SHP77 treated with DMSO at 0.1 percent for 48 hours (cell line): ENCODE measurements at places on chromosomes 5 and 9.
A peak's percentile ranks its signal among the peaks of the same experiment; 100 is the strongest.

- no peak for DNase-seq
These were observed 246.7 kb upstream of the TRPM3 start for GRCh38 chr9:71368157-71368556.

DNA sequence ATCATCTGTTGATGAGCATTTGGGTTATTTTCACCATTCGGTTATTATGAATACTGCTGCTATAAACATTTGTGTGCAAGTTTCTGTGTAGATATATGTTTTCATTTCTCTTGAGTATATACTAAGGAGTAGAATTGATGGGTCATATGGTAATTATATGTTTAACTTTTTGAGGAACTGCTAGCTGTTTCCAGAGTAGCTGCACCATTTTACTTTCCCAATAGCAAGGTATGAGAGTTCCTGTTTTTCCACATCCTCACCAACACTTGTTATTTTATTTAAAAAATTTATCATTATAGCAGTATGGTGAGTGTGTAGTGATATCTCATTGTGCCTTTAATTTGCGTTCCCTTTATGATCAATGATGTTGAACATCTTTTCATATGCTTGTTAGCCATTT, 29.2 kb downstream of the CD14 start:
- DNase-seq: no peak

GRCh38 chr5:164373876-164374275, 868.5 kb downstream of the MAT2B start:
- no peak for DNase-seq

GRCh38 chr5:67495072-67495471, 298.5 kb upstream of the CD180 start:
- no peak for DNase-seq

DNA sequence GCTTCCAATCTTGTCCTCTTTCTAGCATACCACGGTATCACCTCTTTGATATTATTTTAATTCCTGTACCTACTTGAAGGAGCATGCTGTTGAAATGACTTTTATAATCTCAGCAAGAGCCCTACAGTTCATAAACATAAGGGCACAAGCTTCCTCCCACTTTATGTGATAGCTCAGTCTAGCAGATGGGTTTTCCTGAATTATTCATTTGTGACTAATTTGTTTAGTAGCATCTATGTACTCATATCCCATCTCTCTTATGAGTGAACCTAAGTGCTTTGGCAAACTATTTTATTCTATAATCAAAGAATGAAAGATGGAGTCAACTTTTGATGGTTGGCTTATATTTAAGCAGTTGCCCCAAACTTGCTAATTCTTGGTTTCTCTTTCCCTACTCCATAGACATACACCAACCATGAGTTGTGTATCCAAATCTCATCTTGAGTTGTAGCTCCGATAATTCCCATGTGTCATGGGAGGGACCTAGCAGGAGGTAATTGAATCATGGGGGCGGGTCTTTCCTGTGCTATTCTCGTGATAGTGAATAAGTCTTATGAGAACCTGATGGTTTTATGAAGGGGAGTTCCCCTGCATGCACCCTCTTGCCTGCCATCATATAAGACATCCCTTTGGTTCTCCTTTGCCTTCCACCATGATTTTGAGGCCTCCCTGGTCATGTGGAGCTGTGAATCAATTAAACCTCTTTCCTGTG, 17.7 kb downstream of the TXNDC8 start:
- DNase-seq: no peak

DNA sequence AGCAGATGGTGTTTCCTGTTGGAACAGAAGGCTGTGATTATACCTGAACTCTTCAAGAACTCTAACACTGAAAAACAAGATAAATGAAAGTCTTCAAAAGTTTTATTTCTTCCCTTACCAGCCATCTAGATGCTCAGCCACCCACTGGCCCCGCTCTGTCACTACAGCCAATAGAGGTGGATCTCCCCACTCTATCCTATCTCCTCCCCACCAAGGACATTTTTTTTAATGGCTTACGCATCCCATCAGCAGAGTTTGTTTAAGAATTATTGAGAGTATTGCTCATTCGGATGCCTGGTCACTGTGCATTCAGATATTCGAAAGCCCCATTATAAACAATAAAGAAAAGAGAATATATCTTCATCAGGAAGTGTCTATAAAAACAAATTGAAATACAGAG, 159.4 kb downstream of the RASEF start:
- DNase-seq: no peak

DNA sequence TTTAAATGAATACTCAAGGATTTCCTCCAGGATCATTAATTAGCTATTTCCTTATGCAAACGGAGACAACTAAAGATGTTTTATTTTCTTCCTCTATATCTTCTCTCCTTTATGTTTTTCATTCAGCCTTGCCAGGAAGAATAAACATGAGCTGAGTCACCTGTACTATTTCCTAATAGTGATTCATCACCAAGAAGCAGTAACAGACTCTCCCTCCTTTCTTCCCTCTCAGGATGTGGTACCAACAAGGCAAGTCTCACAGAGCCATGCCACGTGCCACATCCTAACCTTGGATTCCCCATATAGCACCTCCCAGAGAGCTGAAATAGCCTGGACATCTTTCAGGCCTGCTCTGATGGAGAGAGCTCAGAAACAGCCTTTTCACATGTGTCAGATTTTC, 758.6 kb upstream of the DMAC1 start:
- DNase-seq: no peak

DNA sequence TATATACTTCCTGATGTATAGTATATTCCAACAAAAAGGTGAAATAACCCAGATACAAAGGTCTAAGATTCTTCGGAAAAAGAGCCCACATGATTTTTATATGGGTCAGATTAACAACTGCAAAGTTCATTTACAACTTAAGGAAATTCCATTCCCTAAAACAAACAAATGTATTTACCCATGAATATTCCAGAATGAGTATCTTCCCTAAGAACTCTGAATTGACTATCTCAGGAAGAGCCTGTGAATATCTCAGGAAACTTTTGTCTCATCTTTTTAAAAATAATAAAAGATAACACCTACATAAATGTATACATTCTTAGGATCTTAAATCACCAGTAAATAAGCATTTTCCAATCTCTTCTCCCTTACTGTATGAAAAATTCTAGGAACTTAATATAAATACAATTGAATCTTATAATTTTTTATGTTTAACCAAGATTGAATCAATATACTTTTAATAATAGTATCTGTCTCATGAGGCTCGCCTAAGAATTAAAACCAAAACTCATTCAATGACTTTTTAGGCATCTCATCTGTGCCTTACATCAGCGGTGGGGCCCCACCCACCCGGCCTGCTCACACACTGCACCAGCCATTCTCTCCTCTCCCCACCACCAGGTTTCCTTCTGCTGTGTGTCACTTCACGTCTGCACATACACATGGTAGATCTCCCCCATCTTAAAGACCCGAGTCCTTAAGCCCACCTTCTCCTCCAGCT, 78.1 kb downstream of the RAPGEF1 start:
- no peak for DNase-seq

DNA sequence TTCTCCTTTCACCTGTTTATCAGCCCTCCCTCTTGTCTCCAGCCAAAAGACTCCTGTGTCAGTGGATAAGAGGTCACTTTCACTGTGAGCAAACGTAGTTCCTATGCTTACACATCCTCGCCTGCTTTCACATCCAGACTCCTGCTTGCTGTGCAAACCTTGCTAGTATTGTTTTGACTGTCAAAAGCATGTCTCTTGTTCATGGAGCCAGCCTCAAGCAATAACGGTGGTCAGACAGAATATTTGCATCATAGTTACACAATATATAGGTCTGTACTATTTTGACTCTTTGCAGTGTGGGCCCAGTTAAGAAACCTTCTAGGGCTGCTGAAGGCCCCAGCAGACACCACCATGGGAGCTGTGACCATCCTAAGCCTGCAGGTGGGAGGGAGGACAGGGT, 420.0 kb downstream of the SEMA5A start:
- DNase-seq: no peak

GRCh38 chr9:129989740-129990139, 53.2 kb downstream of the FNBP1 start:
- no peak for DNase-seq

- peak; percentile 73 for DNase-seq
These were observed 172.1 kb downstream of the GABBR2 start for GRCh38 chr9:98536542-98537173.

GRCh38 chr5:60586307-60586901, 113.6 kb downstream of the DEPDC1B start:
- DNase-seq: no peak

GRCh38 chr9:18245911-18246310, 228.0 kb upstream of the ADAMTSL1 start:
- DNase-seq: no peak

- DNase-seq: no peak
These were observed 59.3 kb downstream of the COMMD10 start for GRCh38 chr5:116144103-116144502.

DNA sequence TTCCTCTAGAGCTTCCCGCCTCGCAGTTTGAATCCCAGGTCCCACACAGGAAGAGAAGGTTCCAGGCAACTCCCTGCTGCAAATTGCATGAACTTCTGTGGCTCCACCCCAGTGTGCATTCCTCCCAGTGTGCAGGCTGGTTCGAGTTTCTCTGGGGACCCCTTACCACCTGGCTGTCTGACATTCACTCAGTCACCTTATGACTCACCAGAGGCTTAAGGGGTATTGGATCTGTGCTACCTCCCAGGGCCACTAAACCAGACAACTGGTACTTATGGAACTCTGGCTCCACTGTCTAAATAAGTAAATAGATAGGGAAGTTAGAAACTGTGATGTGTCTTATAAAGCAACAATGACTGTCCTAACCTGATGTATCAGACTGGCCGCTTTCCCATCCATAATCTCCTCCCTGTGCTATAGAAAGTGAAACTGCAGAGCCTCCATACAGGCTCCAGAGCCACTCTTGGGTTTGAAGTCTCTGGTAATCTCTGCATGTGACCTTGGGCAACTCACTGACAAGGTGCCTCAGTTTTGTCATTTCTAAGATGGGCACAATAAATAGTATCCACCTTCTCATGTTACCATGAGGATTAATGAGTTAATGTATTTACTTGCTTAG, 720.6 kb downstream of the SEMA5A start:
- no peak for DNase-seq

DNA sequence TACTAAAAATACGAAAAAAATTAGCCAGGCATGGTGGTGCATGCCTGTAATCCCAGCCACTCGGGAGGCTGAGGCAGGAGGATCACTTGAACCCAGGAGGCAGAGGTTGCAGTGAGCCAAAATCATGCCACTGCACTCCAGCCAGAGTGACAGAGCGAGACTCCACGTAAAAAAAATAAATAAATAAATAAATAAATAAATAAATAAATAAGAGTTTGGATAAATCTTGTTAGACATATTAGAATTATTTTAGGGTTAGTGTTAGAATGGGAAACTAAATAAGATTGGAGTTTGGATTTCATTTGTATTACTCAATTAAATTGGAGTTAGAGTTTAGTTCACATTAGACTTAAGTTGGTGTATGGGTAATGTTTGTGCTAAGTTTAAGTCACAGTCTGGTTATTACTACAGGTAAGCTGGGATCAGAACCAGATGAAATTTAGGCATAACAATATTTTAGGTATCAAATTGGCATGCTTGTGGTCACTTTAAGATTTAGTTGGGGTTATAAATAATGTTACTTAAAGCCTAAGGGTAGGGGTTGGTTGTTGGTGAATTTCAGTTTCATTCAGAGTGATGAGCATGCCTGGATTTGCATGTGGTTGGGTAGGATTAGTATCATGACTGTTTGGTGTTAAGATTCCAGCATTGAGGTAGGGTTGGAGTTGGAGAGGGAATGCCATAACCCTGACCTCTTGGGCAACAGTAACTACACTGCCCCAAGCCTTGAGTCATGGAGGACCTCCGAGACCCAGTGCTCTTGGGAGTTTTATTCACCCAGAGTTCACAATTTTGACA, 3.3 kb downstream of the OR5C1 start:
- DNase-seq: no peak

- no peak for DNase-seq
These were observed 52.4 kb upstream of the LIFR start for GRCh38 chr5:38608874-38609273.

DNA sequence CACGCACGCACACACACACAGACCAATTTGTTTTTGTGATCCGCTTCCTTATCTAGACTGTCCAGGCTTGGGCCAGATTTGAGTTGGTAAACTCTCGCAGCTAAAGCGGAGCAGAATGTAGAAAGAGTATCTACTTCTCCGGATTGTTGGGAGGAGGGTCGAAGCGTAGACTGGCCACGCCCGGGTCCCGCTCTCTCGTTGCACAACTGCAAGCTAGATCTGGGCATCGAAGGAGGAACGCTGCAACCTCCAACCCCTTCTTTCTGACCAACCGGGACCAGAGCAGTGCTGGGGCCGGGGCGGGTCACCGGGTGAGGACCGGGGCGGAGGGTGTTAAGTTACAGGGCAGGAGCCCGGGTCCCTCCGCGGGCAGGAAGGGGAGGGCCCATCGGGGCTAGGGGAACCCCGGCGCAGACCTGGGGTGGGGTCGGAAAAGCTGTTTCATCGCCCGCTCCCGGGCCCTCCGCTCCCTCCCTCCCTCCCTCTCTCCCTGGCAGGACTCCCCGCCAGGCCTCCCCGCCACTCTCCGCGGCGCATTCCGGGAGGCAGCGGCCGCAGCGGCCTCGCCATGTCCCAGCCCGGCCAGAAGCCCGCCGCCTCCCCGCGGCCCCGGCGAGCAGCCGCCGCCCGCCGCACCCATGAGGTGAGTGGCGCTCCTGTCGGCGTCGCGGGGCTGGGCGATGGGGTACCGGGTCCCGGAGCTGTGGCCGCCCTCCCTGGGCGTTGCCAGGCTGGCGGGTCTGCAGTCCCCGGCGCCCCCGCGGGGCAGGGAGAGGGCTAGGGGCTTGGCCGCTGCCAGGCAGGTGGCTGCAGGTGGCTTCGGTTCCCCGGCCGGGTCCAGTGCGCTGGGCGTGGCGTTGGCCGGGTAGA, at the start of gene CAST:
TSS of gene CAST (plus strand) at position 522 of the 870 bp plus-strand sequence. CDS start at position 569, 47 bp downstream.
- peak; percentile 48 for DNase-seq

DNA sequence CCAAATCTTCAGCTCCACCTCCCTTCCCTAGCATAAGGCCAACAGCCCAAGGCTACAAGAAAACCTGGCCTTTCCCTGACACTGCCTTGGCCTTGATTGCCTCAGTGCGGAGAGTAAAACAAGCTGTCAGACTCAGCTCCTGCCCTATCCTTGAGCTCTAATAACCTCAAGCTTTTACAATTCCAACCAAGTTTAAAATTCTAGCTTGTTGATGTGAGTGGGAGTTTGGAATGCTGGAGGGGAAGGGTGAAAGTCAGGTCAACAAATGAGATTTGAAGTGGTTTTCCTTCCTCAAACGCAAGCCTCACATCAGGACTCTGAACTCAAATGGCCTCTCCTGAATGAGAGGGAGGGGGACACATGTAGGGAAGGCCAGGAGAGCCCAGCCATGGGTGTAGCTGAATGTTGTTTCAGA, 197.0 kb upstream of the VLDLR start:
- no peak for DNase-seq

DNA sequence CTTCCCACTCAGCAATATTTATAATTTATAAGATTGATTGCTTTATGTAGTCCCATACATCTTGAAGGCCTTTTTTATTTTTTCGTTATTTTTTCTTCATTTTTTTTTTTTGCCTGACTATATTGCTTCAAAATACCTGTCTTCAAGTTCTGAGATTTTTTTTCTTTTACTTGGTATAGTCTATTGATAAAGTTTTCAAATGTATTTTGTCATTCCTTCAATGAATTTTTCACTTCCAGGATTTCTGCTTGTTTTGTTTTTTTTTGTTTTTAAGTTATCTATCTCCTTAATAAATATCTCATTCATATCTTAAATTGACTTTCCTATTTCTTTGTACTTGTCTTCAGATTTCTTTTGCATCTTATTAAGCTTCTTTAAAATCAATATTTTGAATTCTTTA, 905.6 kb upstream of the CDH6 start:
- DNase-seq: no peak

GRCh38 chr5:77709993-77710685, 66.0 kb downstream of the TBCA start:
- DNase-seq: no peak

- no peak for DNase-seq
These were observed 106.0 kb upstream of the KIF2A start for GRCh38 chr5:62199792-62200716.
